ENCODE measurements at places on chromosomes 1 and 21.

GRCh38 chr1:24695202-24695974 lies 49.9 kb upstream of the CLIC4 start:
- no peak for DNase-seq

GRCh38 chr1:9529190-9529589 lies 10.1 kb upstream of the SLC25A33 start:
- DNase-seq, result no peak

- DNase-seq, result no peak
Observed at GRCh38 chr21:28152732-28153131, 839.9 kb downstream of the LTN1 start.

- no peak for DNase-seq
Observed at GRCh38 chr1:39995973-39996393, 41.0 kb downstream of the MFSD2A start.

DNA sequence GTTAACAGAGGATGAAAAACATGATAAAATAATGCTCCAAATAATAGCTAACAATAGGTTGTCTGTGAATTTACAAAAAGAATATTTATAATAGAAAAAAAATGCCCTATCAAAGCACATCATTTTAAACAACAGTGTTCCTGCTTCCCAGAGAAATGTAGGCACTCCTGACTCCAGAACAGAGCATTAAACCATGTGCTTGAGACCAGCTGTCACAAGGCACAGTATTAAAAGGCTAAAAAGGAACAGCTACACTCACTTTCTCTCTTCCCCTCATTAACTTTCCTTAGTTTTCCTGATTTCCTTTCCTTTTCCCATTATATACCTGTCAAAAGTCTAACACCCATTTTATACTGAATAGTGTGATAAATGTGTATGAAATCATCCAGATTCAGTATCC lies 10.9 kb downstream of the VAV3 start:
- DNase-seq, result no peak

DNA sequence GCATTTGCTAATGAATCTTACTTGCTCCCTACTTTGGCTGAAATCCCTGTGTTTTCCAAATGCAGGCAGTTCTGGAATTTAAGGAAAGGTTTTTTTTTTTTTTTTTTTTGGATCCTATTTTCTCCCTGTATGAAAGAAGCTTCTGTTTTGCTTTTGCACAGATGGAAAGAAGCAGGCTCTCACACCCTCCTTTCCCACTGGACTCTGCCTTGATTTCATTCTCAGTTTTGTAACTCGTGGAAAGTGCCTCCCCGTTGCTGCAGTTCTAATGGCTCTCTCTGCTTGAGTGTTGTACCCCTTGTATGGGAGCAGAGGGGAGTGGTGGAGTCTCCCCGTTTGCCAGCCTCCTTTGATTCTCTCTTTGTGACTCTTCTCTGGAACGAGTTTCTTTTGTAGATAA lies 291.9 kb downstream of the CAMTA1 start:
- no peak for DNase-seq

- no peak for DNase-seq
Observed at GRCh38 chr1:214563881-214564280, 12.5 kb upstream of the PTPN14 start.

- no peak for DNase-seq
Observed at GRCh38 chr1:61709908-61710289, 15.0 kb downstream of the TM2D1 start.

DNA sequence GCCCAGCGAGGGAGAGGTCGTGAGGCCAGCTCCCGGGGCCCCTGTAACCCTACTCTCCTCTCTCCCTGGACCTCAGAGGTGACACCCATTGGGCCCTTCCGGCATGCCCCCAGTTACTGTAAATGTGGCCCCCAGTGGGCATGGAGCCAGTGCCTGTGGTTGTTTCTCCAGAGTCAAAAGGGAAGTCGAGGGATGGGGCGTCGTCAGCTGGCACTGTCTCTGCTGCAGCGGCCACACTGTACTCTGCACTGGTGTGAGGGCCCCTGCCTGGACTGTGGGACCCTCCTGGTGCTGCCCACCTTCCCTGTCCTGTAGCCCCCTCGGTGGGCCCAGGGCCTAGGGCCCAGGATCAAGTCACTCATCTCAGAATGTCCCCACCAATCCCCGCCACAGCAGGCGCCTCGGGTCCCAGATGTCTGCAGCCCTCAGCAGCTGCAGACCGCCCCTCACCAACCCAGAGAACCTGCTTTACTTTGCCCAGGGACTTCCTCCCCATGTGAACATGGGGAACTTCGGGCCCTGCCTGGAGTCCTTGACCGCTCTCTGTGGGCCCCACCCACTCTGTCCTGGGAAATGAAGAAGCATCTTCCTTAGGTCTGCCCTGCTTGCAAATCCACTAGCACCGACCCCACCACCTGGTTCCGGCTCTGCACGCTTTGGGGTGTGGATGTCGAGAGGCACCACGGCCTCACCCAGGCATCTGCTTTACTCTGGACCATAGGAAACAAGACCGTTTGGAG lies 23.7 kb upstream of the TNFRSF1B start:
- DNase-seq, result no peak

GRCh38 chr1:80722611-80723010 lies 1078.1 kb upstream of the ADGRL2 start:
- DNase-seq, result no peak

DNA sequence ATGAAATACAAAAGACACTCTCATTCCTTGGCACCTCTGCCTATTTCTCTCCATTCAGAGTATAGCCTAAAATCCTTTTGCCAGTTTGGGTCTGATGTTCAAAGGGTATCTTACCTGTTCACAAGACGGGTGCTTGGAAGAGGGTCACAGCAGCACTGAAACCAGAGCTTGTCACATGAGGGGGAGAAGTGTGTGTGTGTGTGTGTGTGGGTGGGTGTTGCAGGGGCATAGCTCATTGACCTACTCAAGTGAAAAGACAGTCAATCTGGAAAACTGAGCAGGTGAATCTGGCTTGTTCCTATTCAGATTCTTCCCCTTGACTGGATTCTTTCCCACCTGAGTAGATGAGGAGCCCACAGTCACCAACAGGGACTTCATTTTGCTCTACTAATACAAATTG lies 63.9 kb downstream of the KCTD3 start:
- no peak for DNase-seq

GRCh38 chr1:200224315-200224714 lies 185.5 kb downstream of the ZNF281 start:
- no peak for DNase-seq

- DNase-seq, result no peak
Observed at GRCh38 chr1:239657291-239657690, 270.9 kb downstream of the CHRM3 start.

GRCh38 chr1:151510020-151510405 lies 1.2 kb upstream of the CGN start:
- DNase-seq, result no peak

DNA sequence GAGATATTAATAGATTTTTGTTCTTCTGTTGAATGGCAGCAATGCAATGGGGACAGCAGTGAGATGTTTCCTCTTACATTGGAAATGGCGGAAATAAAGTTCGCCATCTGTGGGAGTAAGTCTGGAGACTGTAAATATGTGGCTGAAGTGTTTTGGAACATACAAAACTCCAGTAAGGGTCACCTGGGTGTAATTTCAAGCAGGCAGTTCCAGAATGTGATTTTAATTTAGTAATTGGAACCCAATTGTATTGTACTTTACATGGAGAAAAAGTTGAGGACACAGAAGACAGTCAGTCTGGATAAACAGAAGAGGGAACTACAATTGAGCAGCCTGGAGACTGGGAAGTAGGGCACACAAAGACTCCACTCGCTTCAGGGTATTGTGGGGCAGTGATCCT lies 108.6 kb downstream of the NTMT2 start:
- no peak for DNase-seq
